ENCODE measurements at places on chromosomes 4 and X.

GRCh38 chrX:24200133-24200532 lies 50.6 kb downstream of the ZFX start:
- DNase-seq: no peak

DNA sequence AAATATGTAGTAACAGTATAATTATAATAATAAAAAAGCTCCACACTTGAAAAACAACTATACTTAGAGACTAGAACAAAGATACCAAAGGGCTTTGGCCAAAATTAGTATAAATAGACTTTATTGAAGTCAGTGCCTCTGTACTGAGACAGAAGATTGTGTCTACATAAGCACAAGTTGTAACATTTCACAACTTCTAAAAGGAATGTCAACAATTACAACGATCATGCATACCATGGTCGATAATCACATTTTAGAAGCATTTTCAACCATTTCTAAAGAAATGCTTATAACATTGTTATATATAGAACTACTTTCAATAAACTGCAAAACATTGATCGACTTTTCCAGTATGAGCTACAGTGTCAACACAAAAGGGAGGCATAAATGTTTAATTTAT lies 57.0 kb downstream of the DHX15 start:
- DNase-seq: no peak

- DNase-seq: no peak
Measured at GRCh38 chrX:112512509-112512908, 167.2 kb downstream of the LHFPL1 start.

DNA sequence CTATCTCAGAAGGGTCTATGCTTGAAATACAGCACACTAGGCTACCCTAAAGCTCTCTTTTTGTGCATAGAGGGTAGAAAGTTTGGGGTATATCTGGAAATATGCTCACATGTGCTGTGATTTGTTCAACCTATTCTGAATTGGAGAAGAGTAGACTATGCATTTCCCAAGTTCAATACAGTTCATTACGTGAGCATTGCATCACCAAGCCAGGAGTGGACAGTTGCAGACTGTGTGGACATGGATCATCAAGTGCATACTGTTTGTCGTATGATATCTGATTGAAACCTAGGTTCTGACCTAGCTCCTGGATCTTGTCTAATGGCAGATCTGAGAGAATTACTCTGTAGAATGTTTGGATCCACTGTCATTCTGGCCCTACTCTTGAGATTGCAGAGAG lies 161.1 kb downstream of the FRAS1 start:
- no peak for DNase-seq

DNA sequence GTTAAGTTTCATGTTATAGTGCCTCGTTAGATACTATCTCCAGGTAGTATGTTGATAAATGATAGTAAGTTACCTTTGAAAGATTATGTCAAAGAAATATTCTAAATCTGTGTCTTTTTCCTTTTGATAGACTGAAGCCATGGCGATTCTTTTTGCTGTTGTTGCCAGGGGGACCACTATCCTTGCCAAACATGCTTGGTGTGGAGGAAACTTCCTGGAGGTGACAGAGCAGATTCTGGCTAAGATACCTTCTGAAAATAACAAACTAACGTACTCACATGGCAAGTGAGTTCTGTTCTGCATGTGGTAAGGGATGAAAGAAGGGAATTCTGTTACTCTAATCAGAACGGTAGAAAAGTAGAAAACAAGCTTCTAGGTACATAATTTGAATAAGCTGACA lies 8.2 kb downstream of the VAMP7 start:
- no peak for DNase-seq

- no peak for DNase-seq
Measured at GRCh38 chr4:111475666-111476065, 669.6 kb upstream of the FAM241A start.

DNA sequence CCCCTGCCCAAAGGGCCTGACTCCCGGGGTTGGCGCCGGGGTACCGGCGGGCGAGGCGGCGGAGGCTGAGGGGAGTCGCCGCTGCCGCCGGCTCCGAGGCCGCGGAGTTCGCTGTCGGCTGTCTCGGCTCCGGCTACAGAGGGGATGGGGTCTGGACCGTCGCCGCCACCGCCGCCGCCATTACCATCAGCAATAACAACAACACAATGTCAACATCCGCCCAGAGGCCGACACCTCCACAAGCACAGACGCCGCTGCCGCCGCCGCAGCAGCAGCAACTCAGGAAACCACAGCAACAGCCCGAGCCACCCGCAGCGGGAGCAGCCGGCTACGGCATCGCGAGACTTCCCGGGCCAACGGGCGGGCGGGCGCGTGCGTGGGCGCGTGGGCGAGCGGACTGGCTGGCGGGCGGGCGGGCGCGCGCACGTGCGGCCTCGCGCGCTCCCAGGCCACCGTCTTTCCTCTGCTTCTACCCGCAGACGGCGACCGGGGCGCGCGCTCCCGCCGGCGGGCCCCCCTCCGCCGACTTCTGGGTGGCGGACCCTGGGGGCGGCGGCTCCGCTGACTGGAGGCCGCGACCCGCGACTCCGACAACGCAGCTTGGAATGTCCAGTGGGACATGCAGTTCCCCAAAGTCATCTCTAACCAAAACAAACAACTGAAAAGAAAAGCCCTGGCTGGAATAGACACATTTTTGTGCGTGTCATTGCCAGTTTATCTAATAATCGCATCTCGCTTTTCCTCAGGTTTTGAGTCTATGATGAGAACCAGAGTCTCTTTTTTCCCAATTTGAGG lies at the start of gene CHIC2:
Gene CHIC2, minus strand, starts transcription at position 289 of the 795 bp plus-strand sequence. CDS start 305 bp downstream, outside the sequence.
- peak; percentile 92 for DNase-seq

DNA sequence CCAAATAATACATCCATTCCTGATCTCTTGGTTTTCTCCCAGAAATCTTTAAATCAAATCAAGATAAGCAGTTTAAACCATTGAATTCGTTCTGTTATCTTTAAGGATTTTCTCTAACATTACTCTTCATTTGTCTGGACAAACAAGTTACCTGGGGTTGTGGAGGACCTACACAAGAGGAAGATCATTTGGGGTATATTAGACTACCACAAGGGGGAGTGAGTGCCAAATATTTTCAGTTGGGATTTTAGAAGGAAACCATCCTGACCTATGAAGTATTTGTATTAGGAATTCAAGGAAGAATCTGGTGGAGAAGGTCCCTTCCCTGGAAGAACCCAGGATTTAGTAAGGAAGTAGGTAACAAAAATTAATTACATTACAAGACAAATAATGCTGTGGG lies 12.0 kb upstream of the DCHS2 start:
- DNase-seq: no peak
